Activated T-helper 1 cell treated with anti-CD3 and anti-CD28 coated beads, Interleukin-2, amount 50 U/mL, for 16 hours (primary cell): ENCODE measurements at places on chromosomes 12 and 14.

DNA sequence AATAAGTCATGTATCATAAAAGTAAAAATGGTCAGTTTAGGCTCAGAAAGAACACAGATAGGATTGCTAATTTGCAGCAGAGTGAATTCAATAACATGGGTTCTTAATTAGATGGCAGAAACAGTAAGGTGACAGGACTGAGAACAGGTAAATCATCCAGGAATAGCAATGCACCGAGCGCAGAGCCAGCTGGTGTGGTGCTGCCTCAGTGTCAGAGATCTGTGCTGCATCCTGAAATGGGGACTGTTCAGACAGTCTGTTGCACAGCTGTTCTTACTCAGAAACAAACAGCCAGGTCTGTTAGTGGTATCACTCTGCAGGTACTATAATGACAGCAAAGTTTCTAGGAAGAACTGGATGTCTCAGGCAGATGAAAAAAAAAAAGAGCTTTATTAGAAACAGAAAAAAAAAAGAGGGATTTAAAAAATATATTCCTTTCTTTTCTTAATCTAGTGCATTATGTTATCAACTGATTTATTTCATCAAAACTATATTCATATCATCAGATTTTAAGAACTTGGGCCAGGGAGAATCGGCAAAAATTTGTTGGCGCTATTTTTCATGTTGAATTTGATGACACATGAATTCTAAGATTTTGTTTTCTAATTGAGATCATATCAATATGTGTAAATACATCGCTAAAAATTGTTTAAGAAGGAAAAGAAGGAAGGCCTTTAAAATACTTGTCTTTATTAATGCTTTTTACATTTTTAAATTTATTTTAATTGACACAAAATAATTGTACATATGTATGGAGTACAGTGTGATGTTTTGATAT, 501.8 kb downstream of the PRKD1 start:
- no peak for DNase-seq

- DNase-seq: no peak
Measured at GRCh38 chr14:73312687-73313086, 75.4 kb downstream of the PAPLN start.

DNA sequence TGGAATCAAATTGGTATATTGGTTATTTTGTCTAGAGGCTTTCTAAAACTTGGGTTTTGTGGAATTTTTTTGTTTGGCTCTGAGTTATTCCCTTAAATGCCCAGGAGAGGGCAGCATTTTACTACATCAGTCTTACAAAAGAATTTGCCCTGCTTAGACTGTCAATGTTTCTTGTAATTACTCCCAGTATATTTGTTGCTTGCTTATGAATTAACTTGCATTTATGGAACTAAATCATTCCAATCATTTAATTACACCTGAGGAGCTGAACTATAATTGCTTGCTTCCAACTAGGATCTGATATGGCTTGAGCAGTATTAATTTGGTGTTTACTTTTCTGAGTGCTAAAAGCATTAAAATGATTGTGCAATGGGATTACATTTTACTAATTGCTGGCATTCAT, 48.7 kb downstream of the MIPOL1 start:
- no peak for DNase-seq

DNA sequence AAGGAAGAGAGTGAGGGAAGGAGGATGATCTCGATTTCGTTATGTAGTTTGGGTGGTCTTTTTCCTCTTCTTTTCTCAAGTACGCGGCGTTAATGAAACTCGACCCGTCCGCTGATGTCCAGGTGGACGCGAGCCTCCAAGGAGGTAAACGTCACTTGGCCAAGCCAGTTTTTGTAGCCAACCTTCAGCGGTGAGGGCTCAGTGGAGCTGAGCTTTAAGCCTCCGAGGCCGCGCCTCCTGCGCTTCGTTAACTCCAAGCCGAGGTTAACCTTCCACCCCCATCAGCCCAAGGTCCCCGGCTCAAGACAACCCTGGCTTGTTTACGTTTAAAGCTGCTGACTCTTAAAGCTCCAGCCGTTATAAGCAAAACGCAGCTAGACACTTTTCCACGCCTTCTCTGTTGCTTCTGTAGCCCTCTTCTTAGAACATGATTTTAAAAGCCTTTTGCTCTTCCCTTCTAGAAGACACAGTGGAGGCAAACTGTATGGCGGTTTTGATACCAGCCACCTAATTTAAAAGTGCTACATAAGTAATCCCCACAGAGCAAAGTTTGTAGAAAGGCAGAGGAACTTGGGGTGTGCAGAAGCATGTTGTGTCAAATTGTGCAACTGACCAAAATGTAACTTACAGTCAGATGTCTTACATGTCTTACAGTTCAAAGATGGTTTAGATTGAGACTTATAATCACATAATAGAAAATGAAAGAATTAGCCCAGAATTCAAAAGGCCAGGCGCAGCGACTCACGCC, 923 bp upstream of the ITPR2 start:
- DNase-seq: no peak

GRCh38 chr14:71498212-71498611, 434.0 kb upstream of the RGS6 start:
- DNase-seq: no peak

DNA sequence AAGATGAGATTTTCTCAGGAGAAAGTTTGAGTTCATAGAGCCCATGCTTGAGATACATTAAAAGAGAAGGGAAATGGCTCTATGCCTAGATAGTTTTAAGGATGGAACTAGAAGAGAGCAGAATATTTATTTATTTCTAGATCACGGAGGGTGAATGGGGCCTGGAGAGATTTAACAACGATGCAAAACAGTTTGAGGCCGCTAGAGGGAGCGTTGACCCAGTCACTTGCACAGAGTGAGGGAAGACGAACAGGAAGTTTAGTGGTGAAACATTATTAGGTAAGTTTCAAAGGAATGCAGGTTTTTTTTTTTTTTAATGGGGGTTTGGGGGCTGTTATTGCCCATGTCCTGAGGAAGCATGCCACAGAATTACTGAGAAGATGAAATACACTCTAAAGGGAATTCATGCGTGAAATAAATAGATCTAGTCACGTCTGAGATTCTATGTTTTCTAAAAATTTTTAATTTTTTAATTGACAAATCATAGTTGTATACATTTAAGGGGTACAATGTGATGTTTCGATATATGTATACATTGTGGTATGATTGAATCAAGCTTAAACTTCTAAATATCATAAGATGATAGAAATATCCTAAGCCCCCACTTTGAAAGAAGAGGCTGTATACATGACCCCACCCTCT, 14.8 kb upstream of the PPP1R1A start:
- DNase-seq: peak; percentile 27
